Lung microvascular endothelial cell (primary cell): ENCODE measurements at places on chromosomes 6 and 20. TPM values are rescaled to one million over a fixed set of nuclear protein-coding genes. Genes with fewer than 3 reads are reported as not detected.

Gene DDO
- total RNA-seq: 1.7 and 2.6 TPM in 2 replicates

Gene SYNGAP1
- 1.3 and 1.6 TPM in 2 replicates for total RNA-seq

DNA sequence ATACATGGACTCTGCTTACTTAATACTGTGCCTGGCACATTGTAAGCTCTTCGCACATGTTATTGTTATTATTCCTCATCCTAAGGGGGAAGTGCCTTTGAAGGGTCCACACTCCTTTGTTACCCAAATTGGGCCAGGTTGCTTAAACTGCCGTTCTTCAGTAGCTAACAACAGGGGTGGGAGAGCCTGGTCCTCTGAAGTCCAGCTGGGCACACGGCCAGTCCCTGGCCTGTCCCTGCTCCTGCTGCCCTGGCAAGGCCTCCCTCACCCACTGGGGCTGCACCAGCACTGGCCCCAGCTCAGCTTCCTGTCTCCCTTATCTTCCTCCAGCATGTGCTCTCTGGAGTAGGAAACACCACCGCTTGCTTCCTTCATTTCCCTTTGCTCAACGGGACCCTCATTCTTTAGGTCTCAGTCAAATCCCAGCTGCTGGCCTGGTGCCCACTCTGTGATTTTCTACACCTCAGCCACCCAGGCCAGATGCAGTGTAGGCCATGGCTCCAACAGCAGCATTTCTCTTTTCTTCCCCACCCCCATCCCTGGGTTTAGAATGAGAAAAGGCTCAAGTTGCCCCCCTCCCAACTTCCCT lies 5.5 kb upstream of the PROCR start:
- peak; percentile 91 for DNase-seq

- DNase-seq: no peak
Observed at GRCh38 chr6:169380493-169380892, 126.8 kb upstream of the THBS2 start.

DNA sequence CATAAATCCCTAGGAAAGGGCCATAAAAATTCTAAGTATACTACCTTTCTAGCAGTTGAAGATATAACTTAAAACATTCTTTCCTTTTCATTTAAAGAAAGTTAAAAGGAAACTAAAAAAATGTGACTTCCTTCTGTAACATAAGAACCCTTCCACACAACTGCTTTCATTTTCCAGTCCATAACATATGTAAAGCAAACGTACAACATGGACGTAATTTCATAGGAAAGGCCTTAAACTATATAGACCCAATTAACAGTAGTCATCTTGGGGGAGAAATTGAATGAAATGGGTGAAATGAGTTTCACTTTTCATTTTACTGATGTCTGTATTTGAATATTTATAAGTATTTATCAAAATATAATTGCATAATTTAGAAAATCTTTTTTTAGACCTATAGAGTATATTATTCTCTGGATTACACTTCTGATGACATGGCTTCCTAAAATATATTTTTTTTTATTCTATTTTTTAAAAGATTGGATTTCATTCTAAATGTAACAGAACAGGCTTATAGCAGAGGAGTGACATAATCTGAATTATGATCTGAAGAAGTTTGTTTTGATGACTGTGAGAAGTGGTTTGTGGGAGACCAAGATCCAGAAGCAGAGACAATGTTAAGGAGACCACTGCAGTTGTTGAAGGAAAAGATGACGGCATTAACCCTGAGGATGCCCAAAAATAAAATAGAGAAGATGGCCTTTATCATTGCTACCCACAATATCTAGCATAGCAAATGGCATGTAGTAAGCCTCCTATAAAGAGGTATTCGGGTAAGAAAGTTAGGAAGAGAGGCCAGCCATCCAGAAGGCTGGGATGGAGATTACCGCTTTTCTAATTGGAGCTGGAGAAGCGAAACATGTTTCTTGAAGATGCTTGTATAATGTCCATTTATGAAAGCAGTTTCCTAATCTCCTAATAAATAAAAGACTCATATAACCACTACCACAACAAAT lies 260.4 kb downstream of the PTPRK start:
- DNase-seq: no peak

- no peak for DNase-seq
Observed at GRCh38 chr20:15375836-15376235, 1038.4 kb upstream of the FLRT3 start.

Gene IL17A
- total RNA-seq: not detected in 2 replicates

- DNase-seq: no peak
Observed at GRCh38 chr20:25030649-25031207, 27.2 kb downstream of the ACSS1 start.

Gene FAM83C
- not detected in 2 replicates for total RNA-seq

DNA sequence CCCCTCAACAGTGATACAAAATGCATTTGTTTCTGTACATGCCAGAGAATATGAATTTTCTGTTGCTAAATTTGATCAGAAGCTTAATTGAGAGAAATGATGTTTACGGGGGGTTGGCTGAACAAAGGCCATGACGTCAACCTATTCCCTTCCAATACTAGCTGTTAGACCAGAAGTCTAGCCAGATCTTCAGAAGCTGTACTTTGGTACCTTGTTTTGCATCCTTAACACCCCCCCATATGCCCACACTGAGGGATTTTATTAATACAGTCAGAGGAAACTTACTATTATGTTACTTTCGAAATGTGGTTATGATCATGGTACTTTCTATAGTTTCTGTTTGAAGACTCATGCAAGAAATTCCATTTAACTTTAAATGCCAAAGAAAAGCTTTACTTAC lies 3.1 kb downstream of the NCOA7 start:
- DNase-seq: peak; percentile 52

DNA sequence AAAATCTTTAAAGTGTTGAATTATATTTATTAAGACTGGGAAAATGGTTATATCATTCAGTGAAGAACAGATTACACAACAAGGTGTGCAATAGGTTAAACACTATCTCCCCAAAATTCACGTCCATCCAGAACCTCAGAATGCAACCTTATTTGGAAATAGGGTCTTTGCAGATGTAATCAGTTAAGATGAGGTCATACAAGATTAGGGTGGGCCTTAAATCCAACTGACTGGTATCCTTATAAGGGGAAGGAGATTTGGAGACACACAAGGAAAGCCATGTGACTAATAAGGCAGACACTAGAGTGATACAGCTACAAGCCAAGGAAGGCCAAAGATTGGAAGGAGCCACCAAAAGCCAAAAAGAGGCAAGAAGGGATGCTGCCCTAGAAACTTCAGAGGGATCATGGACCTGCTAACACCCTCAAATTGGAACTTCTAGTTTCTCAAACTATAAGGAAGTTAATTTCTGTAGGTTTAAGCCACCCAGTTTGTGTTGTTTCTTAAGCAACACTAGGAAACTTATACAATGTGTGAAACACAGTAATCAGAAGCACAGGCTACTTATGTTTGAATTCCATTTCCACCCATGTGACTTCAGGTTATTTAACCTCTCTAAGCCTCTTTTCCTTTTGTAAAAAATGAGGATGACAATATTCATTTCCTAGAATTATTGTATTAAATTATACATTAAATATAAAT lies 16.9 kb downstream of the ILRUN start:
- peak; percentile 37 for DNase-seq

Gene HAO1
- not detected in 2 replicates for total RNA-seq

Gene DPPA5
- total RNA-seq: not detected in 2 replicates
